ENCODE measurements at places on chromosomes 1 and 21. TPM values are rescaled to one million over a fixed set of nuclear protein-coding genes. Genes with fewer than 3 reads are reported as not detected.

GOLT1A gene
- total RNA-seq = 0.27 TPM

SELE gene
- total RNA-seq = not detected

KLHDC8A gene
- total RNA-seq = not detected

- H3K27ac ChIP-seq = no peak overlapping the region
- H3K4me1 ChIP-seq = no peaks in the 10 kb centered on the region
- no peak for DNase-seq
- H3K36me3 ChIP-seq = no peaks in the 10 kb centered on the region
- H3K27me3 ChIP-seq = no peaks in the 10 kb centered on the region
These were observed 19.1 kb upstream of the EDN2 start for GRCh38 chr1:41503538-41504113.

TBX15 gene
- not detected for total RNA-seq

MPL gene
- total RNA-seq = not detected

DNA sequence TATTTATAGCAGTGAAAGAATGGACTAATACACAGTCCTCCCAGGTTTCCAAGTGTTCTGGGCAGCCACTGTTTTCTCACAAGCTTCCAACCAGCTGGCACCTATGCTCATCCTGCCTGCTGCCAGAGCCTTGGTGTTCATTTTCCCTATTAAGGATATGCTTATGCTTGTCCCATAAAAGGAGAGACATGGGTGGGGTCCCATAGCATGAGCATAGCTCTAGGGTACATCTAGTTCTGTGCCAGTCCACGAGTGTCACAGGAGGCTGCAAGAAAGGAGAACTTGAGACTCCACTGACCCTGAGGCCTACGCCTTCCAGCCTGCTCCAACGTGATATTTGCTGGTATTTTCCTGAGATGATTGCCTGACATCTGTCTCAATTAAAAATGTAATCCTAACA lies 192.4 kb upstream of the PTGFR start:
- DNase-seq = no peak
- H3K36me3 ChIP-seq = no peaks in the 10 kb centered on the region
- H3K27ac ChIP-seq = no peak overlapping the region
- no peaks in the 10 kb centered on the region for H3K27me3 ChIP-seq
